Activated CD4-positive, alpha-beta T cell treated with anti-CD3 and anti-CD28 coated beads, Interleukin-2, amount 50 U/mL, for 4 hours (primary cell): ENCODE measurements at places on chromosomes 2 and 18.

GRCh38 chr2:188629753-188630527, 338.3 kb downstream of the GULP1 start:
- DNase-seq, result no peak

DNA sequence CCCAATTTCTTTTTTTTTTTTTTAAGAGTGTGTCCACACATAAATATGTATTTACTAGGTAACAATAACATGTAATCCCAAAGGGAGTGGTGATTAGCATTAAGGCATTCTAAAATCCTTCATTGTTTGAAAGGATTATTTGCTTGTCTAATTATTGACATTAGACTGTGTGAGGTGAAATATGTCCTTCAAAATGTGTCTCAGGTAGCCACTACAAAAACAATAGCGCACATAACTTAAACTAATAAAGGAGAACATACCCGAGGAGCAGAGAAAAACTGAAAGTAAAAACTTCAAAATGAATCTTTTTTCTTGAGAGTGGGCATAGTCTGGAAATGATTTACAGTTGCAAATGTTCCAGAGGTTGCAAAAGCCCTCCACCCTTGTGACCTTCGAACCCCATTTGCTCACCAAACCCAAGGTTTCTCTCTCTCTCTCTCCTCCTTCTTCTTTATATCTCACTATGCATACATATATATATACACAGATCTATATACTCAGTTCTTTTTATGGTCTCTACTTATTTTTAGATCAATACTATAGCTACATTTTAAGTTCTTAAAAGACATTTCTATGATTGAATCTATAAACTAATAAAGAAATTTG, 24.4 kb upstream of the FRZB start:
- no peak for DNase-seq

DNA sequence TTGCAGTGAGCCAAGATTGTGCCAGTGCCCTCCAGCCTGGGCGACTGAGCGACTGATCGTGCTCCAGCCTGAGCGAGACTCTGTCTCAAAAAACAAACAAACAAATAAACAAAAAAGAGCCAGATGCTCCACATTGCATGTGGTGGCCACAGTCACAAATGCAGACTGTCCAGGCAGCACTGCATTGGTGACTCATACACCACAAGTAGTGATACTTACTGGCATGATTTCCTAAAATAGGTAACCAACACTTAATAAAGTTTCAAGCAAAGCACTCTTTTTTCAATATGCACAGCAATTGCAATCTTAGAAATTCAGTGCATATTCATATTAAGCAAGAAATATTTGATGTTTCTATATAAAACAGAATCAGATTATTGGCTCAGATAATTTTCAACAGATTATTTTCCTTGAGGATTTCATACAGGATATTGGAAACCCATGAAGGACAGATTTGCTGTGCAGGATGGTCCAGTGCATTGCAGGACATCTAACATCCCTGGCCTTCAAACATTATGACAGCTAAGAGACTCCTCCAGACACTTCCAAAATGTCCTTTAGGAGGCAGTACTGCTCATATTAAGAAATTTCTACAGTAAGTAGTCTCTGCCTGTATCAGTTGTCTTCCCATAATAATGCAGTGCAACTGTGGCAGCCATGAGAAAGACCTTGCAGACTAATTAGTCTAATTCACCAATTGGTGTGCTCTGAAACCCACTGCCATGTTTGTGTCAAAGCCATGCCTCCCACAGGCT, 10.5 kb upstream of the SLC1A4 start:
- no peak for DNase-seq

DNA sequence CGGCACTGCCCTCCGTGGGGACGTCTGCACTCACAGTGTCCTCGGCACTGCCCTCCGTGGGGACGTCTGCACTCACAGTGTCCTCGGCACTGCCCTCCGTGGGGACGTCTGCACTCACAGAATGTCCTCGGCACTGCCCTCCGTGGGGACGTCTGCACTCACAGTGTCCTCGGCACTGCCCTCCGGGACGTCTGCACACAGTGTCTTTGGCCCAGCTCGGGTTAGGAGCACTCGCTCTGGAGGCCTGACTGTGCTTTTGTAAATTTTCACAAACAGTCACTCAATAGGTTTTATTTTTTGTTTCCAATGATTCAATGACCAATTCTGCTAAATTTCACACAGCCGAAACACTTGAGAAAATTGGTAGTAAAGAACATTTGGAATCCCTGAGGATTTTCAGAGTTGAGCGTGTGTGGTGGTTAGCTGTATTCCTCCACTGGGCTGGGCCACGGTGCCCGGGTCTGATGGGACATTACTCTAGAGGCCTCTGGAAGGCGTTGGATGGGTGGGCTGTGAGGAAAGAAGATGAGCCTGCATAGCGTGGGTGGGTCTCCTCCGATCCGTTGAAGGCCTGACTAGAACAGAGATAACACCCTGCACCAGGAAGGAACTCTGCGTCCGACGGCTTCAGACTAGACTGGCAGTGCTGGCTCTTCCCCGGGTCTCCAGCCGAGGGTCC, 134.8 kb downstream of the RTP5 start:
- DNase-seq, result no peak

DNA sequence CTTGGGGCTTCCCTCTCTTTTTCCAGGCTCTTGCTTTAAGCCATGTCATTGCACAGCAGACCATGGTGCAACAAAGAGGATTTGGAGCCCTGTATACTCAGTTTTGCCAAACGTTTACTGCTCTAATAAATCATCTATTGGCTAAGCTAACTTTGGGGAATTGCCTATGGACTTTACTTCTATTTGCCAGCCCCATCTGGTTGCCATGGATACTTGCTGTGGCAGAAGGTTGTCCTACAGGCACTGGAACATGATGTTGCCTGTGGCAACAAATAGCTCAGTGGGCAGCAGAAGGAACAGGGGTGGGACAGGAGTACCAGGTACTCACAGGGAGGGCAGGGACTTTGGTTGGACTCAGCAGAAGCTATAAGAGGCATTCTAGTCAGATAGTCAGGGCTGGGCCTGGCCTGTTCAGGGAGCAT, 129.7 kb downstream of the CCDC85A start:
- DNase-seq, result no peak

- no peak for DNase-seq
Measured at GRCh38 chr2:158671360-158672245, 123.5 kb upstream of the DAPL1 start.

DNA sequence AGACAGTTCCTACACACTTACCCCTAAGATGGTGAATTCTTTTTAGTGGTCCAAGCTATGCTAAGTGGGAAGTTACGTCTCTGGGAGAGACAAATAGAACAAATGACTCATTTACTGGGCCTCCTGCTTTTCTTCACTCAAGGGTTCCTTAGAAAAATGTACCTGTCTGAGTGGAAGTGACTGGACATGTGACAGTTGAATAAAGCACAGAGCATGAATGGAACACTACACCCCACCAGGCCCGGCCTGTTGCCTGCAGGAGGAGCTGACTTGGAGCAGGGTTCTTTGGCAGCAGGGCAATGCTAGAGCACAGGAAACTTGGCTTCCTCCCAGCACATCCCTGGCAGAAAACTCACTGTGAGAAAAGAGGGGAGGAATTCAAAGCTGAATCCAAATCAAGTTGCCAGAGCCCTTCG, 451.0 kb upstream of the SETBP1 start:
- DNase-seq, result no peak

DNA sequence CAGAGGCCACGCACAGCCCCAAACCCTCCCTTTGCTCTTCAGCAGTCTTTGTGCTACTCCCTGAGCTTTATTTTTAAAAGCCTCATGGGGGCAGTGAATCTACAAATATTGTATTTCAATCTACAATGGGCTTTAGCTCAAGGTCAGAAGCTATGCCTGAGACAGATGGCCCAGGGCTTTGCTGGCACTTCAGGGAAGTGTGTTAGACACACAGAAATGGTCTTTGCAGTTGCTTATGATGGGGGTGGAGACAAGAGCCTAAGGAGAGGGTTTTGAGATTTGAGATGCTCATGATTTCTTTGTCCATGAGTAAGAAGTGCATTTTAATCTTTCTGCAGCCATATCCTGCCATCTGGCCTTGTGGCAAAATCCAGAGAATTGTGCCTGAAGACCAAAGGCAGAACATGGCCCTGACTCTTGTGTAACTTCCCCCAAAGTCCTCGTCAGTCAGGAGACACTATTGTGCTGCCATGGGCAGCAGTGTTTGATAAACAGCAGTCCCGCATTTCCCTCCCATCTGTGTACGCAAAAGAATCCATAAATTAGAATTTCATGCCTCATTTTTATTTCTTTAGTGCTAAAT, 92.6 kb downstream of the VAPA start:
- no peak for DNase-seq

- no peak for DNase-seq
Measured at GRCh38 chr2:7730449-7730848, 813.2 kb downstream of the RNF144A start.

DNA sequence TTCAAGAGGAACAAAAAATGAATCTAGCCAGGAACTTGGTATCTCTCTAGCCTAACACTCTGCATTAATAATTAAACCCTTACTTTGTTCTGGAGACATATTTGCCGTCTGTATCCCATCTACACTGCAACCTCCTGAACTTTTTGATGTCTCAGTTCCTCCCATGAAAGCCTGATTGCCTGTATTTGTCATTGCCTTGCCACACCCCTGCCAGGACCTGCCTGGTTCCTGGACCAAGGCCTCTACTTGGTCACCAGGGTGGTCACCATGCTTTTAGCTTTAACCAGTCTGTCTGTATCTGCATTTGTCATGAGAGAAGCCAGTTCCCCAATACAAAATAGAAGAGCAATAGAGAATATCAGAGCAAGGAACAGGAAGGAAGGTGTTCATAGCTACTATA, 58.8 kb upstream of the NOL4 start:
- no peak for DNase-seq

DNA sequence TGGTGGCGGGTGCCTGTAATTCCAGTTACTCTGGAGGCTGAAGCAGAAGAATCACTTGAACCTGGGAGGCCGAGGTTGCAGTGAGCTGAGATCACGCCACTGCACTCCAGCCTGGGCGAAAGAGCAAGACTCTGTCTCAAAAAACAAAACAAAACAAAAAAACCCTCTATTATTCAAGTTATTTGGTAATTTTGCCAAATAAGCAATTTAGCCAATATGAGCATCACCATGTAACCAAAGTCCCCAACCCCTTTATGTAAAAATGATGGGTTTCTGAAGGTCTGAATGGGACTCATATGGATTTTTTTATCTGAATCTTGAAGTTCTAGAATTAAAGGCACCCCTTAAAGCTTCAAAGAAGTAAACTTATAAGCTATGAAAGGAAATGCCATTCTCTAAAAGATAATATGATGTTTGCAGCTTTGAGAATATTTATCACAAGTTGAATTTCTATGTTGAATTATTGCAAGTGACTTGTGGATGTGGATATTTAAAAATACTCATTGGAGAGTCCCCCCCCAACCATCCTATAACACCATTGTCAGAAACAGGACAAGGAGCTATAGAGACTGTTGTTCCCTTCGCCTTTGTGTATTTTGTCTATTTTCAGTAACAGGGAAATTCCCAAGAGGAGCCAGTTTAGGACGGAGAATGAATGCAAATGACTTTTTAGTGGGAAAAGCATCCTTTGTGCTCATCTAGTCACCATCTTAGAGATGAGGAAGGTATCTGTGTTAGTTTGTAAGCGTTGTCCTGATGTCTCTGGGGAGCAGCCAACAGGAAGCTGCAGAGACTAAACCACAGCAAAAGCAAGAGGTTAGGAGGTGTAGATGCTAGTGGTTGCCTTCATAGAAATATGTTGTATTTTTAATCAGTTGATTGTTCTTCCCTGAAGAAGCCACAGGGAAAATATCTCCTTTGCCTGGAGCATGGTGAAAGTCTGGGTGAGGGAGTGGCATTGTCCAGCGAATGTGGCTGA, 68.3 kb downstream of the TET3 start:
- no peak for DNase-seq

DNA sequence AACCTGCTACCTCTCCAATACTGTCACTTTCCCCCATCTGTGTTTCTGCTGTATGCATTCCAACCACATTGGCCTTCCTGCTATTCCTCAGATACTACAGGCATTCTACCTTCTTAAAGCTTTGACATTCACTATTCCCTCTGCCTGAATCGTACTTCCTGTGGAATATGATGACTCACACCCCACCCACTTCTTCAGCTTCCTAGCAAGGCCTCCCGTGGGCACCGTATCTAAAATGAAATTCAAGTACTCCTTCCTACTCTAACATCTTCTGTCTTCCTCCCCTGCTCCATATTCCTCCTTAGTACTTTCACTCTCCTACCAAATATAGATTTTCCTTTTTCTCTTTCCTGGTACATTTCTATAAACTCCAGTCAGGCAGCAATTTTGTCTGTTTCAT, 710.4 kb downstream of the RNF144A start:
- DNase-seq, result no peak

DNA sequence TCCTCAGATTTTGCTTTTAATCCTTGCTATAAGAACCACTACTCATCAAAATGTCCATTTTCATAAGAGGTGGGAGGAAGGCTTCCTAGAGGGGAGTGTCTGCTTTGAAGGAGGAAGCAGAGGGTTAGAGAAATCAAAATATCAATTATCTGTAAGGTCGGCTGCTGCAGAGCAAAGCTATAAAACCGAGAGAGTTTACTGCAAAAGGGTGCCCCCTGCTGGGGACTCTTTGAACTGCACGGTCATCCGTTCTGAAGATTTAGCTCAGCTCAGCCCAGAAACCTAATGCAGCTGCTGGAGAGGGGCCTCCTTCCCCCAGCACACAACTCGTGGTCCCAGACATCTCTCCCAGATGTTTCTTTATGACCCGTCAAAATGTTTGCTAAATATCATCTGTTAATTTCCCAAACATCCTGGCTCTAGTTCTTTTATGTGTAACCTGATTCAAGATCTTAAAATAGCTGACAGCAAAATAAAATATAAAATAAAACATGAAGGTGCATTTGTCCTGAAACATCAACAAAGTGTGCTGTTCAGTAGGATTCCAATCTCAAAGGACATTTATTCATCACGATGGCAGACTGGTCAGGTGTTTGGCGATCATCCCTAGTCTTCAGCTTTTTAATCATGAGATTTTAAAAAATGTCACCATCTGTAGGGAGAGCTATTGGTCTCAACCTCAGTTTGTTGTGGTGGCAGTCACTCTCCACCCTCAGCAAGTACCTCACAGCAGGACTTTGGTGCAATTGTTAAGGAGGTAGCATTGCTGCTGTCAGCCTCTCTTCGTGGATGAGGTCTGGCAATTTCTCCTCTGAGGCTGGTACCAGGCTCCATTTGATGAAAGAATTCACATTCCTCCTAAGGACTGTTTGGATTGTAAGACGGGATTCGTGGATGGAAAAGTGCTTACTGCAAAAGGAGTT, 185.9 kb downstream of the MTX2 start:
- peak; percentile 73 for DNase-seq

DNA sequence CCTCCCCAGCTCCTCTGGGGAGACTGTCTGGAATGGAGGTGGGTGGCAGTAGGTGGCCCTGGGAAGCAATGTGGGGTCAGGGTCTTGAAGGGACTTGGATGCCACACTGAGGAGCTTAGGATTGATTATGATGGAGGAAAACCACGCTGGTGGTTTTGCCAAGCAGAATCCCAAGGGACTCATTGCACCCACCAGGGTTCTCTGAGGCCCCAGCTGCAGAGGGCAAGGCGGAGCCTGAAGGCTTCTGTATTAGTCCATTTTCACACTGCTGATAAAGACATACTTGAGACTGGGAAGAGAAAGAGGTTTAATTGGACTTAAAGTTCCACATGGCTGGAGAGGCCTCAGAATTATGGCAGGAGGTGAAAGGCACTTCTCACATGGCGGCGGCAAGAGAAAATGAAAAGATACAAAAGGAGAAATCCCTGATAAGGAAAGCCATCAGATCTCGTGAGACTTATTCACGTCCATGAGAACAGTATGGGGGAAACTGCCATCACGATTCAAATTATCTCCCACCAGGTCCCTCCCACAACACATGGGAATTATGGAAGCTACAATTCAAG, 87.2 kb upstream of the YWHAQ start:
- DNase-seq, result no peak

GRCh38 chr2:136297312-136297711, 179.4 kb upstream of the CXCR4 start:
- DNase-seq, result no peak
